ELF-1 (cell line): ENCODE measurements at places on chromosomes 16 and 17.
A peak's percentile ranks its signal among the peaks of the same experiment; 100 is the strongest.

DNA sequence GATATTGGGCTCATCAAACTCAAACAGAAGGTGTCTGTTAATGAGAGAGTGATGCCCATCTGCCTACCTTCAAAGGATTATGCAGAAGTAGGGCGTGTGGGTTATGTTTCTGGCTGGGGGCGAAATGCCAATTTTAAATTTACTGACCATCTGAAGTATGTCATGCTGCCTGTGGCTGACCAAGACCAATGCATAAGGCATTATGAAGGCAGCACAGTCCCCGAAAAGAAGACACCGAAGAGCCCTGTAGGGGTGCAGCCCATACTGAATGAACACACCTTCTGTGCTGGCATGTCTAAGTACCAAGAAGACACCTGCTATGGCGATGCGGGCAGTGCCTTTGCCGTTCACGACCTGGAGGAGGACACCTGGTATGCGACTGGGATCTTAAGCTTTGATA, 2.6 kb upstream of the HPR start:
- no peak for DNase-seq

GRCh38 chr17:864315-864714, 82.2 kb downstream of the MRM3 start:
- no peak for DNase-seq

GRCh38 chr17:62994931-62995330, 28.9 kb downstream of the TANC2 start:
- DNase-seq, result no peak

- DNase-seq, result no peak
Measured at GRCh38 chr17:63163158-63163520, 197.1 kb downstream of the TANC2 start.

DNA sequence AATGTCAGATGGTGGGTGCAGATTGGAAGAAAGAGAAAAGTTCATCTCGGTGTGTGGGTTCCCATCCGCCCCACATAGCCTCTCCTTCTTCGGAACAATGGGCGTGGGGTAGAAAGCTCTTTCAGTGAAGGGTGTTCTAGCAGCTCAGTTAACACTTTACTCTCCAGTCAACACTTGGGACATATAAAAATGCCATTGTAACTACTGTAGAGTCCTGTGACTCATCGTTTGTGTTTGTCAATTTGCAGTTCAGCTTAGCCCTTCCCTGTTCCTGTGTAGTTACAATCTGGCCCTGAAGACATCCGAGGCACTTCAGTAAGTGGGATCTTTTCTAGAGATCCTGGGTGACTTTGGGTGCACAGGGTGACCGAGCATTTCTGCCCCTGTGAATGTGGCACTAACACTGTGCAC, 11.5 kb upstream of the CLEC18C start:
- no peak for DNase-seq

- no peak for DNase-seq
Measured at GRCh38 chr16:89620406-89620841, 7.0 kb downstream of the DPEP1 start.

DNA sequence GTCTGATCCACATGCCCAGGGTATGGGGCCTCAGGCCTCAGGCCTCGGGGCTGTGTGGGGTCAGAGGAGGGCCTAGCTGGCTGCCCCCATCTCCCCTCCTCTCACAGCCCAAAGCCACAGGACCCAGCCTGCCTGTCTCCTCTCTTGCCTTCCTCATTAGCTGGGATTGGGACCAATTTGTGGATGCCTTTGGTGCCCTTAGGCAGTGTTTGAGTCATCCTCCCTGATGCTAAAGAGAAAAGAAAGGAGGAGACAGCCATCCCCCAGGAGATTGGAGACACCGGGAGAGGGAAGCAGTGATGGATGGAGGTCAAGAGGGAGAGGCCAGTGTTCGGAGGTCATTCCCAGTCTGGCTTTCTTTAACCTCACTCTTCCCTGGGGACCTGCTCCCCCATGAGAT, 23.3 kb upstream of the NOG start:
- DNase-seq, result peak; percentile 78

DNA sequence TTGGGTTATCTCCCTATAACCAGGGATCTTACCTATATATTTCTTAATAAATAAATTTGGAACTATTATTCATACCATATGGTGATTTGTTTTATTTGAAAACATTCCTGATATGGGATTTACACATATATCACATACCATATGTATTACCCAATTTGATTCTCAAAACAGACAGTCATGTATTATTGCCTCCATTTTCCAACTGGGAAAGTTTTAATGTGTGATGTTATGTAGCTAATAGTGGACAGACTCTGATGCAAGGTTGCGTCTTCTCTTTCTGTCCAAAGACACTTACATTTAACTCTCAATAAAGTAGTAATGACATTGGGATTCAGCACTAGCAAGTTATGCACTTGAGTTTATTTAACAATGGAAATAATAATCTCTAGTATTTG, 1.1 kb downstream of the KRTAP9-9 start:
- no peak for DNase-seq

- DNase-seq, result peak; percentile 9
Measured at GRCh38 chr16:16828913-16829398, 450.0 kb downstream of the NPIPA7 start.

DNA sequence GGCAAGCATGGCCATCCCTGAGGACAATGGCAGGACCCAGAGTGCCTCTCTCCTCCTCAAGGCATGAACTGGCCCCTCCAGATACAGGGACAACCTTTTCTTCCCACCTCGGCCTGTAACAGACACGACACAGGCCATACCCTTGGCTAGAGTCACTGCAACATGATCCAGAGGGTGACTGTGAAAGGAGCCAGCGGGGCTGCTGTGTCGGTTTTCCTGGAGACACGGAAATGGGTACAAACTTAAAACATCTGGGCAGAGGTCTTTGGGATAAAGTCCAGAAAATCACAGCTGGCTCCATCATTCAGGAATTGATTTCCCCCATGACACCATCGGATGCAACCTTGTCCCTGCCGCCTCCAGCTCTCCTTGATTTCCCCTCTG, 5.3 kb downstream of the CEP295NL start:
- DNase-seq, result no peak

DNA sequence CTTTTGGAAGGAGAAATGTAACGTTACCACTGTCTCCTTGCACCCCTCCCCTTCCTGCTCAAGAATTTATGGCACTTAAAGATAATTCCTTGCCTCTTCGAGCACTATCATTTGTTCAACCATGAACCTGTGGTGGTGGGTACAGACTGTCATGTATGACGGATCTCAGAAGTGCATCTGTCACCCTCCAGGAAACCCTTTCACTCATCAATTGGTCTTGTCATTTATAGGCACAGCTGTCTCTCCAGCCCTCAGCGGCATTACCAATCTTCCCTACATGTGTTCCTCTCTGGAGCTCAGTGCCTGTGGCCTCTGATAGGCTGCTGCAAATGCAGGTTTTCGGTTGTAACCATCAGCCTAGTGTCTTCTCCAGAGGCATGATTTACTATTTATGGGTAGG, 15.0 kb downstream of the CNTNAP4 start:
- DNase-seq, result no peak

DNA sequence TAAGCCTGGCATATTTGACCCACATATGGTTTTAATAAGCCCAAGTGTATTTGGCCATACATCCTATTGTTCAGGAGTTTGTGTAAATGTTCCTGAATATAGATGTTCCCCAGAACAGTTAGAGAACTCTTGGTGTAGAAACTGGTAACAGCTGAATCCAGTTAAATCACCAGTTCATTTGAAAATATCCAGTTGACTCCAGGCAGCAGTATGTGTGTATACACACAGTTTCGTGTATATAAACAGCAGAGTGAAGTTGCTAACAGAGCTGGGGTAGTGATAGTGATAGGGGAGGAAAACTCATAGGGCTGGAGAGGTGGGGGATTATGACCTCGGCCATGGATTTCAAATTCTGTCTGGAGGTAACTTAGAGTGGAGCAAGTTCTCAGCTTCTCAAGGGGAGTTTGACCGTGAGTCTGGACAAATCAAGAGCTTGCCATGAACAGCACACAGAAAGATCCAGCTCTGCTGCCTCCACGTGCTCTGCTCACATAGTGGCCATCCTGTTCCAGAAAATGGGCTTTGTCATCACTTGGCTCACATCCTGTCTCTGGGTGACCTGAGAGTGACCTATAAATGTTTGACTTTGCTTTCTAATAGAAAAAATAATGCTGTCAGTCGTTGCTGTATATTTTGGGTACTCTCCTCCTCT, 30.6 kb upstream of the MMD start:
- DNase-seq, result no peak

- peak; percentile 54 for DNase-seq
Measured at GRCh38 chr17:61412860-61413660, 13.4 kb downstream of the TBX2 start.

DNA sequence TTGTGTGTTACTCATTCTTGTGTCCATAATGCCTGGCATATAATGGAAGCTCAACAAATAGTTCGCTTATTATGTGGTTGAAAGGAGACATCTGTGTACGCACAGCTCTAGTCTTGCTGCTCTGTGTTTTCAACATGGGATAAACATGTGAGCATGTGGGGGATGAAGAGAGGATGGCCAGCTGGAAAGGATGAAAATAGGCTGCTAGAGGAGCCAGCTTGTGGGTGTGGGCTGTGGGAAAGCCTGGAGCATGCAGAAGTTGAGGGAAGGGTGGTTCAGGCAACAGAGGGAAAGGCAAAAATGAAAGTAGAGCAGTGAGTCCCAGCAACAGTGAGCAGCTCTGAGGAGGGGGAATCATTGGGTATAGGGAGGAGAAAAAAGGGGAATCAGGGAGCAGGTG, 324.6 kb upstream of the CDH11 start:
- DNase-seq, result no peak

- no peak for DNase-seq
Measured at GRCh38 chr16:51255349-51255972, 104.4 kb upstream of the SALL1 start.
